Activated CD8-positive, alpha-beta memory T cell treated with anti-CD3 and anti-CD28 coated beads for 1 hour (primary cell): ENCODE measurements at places on chromosomes 11 and 22.

DNA sequence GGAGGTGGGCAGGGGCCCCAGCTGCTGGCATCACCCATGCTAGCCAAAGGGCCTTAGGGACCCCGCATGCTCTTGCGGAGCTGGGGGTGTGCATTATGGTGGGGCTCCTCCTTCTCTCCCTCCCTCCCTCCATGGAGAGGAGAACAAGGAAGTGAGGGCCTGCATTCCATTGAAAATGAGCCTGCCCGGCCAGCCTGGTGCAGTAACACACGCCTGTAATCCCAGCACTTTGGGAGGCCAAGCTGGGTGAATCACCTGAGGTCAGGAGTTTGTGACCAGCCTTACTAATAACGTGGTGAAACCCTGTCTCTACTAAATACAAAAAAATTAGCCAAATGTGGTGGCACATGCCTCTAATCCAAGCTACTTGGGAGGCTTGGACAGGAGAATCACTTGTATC lies 22.4 kb downstream of the SNAP29 start:
- no peak for DNase-seq

DNA sequence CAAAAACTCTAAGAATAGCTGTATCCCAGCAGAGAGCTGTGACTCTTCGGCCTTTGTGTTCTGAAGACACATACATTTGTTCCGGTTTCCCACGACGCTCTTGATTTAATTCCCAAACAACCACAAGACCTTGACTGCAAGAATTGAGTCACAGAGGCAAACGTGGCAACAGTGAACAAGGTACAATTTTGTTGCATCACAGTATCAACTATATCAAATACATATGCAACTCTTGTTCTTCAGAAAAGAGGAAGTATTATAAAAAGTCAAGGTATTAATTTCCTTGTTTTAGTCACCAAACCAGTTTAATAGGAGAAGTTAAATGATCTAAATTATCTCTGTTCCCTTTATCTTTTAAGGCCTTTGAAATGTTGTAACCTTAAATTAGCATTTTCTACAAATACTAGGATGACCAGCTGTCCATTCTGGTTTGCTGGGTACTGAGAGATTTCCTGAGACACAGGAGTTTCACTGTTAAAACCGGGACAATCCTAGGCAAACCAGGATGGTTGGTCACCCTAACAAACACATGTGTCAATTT lies 11.1 kb downstream of the HPS5 start:
- DNase-seq, result no peak

DNA sequence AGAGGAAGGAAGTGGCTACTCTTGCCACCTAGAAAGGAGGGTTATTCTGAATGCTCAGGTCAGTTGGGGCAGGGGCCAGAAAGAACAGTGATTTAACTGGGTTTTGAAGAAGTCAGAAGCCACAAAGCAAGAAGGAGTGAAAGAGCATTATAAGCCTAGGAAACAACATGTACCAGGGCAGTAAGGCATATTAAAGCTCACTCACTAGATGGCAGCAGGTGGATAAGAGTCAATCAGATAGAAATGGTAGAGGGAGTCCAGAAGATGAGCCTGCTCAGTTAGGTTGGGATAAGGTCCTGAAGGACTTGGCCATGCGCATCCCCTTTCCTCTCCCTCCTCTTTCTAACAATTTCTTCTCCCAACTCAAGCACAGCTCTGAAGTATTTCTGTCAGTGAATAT lies 22.0 kb upstream of the PATE1 start:
- DNase-seq, result no peak

DNA sequence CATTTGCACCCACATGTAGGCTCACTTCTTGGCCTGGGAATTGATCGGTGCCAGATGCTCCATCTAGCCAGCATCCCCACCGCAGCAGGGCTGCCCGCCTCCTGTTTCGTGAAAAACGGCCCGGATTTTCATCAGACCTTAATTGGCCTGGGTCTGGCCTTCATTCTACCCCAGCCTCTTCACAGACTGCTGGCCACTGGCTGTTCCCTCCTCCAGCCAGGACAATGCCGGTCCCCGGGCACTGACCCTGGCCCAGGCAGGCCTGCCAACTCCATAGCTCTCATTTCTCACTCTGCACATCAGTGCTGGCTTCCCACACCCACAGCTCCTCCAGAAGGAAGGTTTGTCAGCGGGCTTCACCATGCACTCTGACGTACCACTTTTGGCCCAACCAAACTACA lies 27.9 kb downstream of the TIMP3 start:
- no peak for DNase-seq

DNA sequence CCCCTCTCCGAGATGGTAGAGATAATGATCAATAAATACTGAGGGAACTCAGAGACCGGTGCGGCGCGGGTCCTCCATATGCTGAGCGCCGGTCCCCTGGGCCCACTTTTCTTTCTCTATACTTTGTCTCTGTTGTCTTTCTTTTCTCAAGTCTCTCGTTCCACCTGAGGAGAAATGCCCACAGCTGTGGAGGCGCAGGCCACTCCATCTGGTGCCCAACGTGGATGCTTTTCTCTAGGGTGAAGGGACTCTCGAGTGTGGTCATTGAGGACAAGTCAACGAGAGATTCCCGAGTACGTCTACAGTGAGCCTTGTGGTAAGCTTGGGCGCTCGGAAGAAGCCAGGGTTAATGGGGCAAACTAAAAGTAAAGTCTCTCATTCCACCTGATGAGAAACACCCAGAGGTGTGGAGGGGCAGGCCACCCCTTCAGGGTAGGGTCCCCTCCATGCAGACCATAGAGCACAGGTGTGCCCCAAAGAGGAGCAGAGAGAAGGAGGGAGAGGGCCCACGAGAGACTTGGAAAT lies 43.2 kb downstream of the IGLL1 start:
- no peak for DNase-seq

DNA sequence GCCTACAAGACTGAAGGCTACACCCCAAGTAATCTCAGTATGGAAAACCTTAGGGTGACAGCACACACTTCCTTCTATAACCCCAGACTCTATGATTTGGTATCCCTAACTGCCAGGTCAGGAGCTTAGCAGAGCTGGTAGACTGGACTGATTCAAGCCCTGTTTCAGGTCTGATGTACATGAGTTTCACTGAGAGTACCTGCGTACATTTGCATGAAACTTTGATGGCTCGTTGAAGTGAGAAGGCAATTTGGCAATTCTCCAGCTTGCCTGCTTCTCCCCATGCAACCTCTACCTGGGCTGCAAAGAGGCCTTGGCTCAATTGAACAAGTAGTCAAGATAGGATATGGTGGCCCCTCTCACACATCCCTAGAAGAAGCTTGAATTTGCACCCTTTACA lies 10.2 kb downstream of the FIBIN start:
- no peak for DNase-seq

DNA sequence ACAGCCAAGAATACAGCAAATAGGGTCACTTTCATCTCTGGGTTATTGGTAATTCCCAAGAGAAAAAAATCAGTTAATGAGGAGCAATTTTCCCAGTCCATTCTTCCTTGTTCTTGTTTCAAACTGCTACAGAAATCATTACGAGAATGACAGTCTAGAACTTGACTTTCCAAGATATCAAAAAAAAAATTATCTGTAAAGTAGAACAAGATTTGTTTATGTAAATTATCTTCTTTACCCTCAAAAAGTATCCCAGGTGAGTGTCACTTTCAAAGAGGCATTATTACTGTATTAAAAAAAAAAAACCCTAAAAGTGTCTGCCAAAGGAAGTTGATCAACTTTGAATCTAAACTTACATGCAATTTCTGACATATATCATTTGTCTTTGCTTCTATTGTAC lies at the start of gene OR5W2:
TSS of gene OR5W2 (minus strand) at position 101 of the 400 bp plus-strand sequence. CDS start at position 101, 0 bp downstream.
- no peak for DNase-seq

- DNase-seq, result no peak
These were observed 166.1 kb upstream of the API5 start for GRCh38 chr11:43145653-43146052.

DNA sequence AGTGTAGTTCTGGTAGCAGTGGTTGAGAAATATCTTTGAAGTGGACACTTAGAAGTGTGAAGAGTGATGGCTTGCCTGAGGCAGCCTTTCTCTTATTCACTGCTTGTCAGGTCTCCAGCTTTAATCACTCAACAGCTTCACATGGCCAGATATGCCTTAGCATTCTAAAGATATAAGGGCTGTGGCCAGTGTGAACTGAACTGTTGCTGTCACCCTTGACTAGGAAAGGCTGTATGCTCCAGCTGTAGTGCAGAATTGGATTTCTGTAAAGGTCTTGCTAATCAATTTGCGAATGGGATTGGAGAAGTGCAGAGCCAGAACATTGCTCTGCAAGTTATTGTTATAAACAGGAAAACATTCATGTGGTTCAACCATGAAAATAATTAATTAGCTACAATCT lies 266.7 kb downstream of the TMEM135 start:
- no peak for DNase-seq

- DNase-seq, result no peak
These were observed 59.1 kb downstream of the IGLL1 start for GRCh38 chr22:23520863-23521440.

DNA sequence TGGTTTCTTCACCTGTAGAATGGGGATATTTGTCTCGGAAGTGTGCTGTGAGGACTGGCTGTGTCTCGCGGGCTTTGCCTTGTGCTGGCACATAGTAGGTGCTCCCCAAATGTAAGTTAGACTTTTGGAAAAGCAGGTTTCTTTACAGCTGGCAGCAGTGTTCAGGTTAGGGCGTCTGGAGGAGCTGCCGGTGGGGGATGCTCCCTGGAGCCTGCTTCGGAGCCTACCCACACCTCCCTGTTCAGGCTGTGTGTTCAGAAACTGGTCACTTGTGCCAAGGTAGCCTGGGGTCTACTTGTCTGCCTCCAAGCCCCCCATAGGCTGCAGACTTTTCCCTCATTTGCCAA lies 60.0 kb downstream of the OTOG start:
- no peak for DNase-seq

- no peak for DNase-seq
These were observed 46.3 kb downstream of the PGR start for GRCh38 chr11:101083335-101083734.

- no peak for DNase-seq
These were observed 3.4 kb upstream of the WBP2NL start for GRCh38 chr22:41995211-41995610.

DNA sequence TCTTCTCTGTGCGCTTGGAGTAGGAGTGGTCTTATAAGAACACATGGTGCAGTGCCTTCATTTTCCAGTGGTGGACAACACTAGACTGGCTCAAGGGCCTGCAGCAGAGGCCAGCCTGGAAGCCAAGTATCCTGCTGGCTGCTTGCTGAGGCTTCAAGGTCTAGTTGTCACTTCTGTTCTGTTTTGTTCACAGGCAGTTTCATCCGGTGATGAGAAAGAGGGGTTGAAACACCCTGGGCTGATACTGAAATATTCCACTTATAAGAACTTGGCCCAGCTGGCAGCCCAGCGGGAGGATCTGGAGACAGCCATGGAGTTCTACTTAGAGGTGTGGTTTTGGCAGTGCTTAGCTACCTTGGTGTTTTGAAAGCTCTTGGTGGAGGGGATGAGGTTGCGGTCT lies 29.8 kb downstream of the CABIN1 start:
- no peak for DNase-seq

GRCh38 chr11:120186774-120187591 lies 23.8 kb upstream of the OAF start:
- DNase-seq, result no peak

DNA sequence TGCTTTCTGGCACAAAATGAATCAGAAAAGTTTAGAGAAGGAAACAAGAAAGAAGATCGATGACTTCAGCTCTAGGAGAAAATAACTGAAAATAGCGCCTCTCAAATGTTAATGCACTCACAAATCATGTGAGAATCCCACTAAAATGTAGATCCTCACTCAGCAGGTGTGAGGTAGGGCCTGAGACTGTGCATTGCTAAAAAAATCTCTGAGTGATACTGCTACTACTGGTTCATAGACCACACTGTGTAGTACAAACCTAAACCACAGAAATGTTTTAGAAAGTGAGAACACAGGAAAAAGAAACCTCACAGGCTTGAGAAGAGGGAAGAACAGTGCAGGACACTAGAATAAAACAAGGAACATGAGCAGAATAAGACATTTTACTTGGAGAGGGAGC lies 2.0 kb downstream of the OR8D4 start:
- no peak for DNase-seq

DNA sequence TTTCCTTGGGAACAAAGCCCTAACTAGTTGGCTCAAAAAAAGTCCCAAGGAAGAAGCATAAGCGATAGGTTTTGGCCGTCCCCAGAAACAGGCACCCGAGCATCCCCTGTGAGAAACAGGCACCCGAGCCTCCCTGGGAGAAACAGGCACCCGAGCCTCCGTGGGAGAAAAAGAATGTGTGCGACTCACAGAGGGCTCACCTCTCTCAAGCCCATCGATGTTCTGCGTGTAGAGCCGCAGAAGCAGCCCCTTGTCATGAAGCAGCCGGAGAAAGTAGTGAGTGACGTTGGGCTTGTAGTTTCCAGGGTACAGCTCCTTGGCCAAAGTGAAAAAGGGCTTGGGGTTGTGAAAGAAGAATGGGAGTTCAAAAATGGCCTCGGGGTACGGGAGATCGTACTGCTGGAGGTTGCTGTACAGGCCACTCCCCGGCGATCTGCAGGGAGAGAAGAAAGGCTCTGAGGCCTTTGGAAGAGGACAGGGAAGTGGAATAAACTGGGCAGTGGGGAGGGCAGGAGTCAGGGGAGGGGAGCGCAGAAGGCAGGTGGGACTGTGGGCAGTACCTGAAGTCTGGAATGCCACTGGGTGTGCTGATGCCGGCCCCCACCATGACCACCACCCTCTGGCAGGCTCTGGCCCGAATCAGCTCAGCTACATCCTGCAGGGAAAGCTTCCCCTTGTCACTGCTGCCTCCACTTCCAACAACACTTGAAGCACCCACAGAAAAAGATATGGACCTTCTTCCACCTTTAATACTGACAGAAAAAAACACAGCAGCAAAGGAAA lies 3.2 kb downstream of the SIRT3 start:
- no peak for DNase-seq
